ENCODE measurements at places on chromosomes 6 and 20.
A peak's percentile ranks its signal among the peaks of the same experiment; 100 is the strongest.

GRCh38 chr6:99185525-99185924 is 163.9 kb downstream of the FAXC start:
- DNase-seq: no peak

- DNase-seq: peak; percentile 41
Observed at GRCh38 chr6:43383021-43383667, 13.7 kb upstream of the ZNF318 start.

DNA sequence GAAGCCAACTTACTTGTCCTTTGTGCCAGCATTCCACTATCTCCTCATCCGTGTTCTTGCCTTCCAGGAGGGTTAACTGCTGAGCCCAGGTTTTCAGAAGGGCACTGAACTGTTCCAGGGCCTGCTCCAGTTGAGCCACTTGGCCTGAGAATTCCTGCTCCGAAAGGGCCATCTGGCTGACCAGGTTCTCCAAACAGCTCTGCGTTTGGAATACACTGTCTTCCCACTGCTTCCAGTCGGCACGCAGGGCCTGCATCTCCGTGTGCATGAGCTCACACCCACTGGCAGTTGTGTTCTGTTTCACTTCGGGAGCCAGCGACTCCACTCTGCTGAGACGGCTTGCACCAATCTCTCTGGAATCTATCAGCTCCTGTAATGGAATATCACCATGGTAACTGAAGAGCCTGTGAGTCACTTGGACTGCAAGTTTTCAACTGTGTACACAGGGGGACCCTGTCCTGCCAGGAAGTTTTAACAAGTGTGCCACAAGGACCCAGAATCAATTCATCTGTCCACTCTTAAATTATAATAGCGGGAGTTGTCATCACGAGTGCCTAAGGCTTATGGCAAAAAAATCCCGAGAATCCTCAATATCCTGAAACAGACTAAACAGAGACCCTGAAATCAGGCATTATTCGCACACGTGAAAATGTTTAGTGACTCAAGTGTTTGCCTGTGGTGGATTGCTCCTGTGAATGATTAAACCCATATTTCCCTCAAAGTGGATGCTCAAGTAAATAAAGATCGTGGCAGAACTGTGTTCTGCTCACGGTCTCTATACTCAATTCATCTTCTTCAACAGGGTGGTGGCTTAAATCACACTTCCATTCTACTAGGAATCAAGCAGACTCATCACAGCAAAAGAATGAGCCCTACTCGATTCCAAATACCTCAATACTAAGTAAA is 255.9 kb downstream of the SYNE1 start:
- peak; percentile 88 for DNase-seq

GRCh38 chr6:129641344-129641743 is 68.6 kb downstream of the ARHGAP18 start:
- no peak for DNase-seq

DNA sequence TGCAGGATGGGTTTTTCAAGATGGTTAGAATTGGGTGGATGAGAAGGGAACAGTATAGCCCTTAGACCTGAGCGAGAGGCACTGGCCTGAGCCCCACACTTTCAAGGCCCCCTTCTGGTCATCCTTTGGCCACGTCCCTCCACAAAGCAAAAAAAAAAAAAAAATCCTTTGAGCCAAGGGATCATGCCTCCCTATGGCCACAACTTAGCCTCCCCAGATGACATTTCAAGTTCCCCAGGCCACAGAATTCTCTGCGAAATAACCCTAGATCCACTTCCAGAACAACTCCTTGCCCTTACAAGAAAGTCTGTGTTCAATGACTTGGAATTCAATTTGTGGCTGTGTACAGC is 30.4 kb downstream of the ELOVL2 start:
- DNase-seq: no peak

- DNase-seq: no peak
Observed at GRCh38 chr6:155272353-155273232, 8.8 kb downstream of the CLDN20 start.

DNA sequence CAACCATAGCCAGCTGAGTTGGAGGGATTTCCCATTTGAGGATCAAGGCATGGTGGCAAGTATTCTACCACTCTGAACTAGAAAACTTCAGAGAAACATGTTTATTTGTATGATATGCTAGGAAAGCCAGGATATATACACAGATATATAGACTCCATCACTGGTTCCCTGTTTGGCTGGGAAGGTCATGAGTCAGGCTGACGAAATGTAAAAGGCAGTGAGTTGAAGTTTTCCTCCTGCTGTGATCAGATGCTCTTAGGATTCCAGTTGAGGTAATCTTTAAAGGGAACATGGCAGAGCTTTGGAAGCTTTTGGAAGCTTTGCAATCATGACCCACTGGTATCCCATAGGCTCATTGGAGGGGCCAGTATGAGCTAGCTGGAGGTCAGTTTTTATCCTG is 1369.1 kb downstream of the EPHA7 start:
- no peak for DNase-seq

DNA sequence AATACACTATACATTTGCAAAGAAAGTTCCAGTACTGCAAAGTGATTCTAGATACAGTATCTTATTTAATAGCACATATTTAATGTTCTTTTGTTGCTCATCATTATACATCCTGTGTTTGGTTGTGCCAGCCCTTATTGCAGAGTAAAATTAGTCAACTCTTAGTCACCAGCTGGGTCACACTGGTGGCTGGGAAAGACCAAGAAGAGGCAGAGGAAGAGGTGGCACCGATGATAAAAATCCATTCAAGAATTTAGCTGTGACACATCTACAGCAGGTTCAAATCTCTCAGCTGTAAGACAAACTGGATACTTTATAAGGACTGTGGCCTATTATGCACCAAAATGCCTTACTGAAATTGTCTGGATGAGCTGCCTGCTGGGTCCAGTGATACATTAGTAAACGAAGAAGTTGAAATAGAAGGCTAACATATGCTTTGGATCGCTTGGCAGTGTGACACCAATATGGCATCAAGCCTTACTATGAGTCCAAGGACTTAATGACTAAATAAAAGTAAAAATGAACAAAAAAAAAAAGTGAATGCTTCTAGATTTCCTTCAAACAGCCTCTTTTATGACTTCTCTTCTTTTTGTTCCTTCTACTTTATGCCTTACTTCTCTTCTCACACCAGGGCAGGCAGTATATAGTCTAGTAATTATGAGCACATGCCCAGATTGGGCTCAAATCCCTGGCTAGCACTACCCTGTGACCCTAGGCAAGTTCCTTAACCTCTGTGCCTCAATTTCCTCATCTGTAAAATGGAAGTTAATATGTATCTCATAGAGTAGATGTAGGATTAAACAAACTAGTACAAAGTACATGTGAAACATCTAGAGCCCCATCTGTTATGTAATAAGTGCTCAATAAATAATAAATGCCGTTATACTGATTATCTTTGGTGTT is 29.4 kb upstream of the RNF8 start:
- DNase-seq: no peak

GRCh38 chr20:933029-933428 is 16.9 kb upstream of the ANGPT4 start:
- DNase-seq: no peak

DNA sequence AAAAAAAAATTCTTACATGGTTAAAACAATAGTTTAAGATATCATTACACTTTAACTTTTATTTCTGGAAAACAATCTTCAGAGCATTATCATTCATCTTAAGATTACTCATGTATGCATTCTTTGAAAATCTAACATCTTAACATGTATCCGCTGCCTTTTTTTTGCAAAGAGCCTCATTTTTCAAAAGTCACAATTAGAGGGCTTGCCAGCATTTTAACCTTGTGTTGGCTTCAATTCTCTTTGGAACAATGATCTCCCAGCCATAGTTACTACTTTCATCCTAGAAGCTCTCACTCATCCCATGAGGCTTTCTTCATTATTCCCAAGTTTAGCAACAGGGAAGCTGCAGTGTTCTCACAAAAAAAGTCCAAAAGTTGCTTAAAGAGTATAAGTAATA is 330.8 kb downstream of the BCKDHB start:
- no peak for DNase-seq

- no peak for DNase-seq
Observed at GRCh38 chr20:22453244-22454080, 130.9 kb downstream of the FOXA2 start.

DNA sequence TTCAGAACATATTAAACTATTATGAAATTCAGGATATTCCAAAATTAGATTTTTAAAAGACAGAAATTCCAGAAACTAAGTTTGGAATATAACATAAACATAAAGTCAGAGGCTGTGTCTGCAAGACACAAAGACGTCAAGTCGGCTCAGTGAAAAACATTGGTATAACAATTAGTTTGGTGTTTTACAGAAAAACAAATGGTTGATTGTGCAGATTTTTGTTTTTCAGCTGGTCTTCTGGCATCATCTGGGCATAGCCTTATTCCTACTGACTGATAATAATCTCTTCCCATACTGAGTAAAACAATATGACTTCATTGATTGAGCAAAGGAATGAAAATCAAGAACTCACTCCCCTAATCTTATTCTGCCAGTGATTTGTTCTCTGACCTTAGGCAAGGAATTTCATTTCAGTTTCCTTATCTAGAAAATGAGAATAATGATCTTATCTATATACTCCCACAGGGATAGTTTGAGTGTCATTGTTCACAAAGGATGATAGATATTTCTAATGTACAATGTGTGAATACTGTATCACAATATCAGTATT is 84.3 kb downstream of the FRK start:
- no peak for DNase-seq

- no peak for DNase-seq
Observed at GRCh38 chr6:21116736-21117135, 476.8 kb upstream of the SOX4 start.

- DNase-seq: no peak
Observed at GRCh38 chr20:46791722-46792416, 82.4 kb downstream of the SLC2A10 start.

DNA sequence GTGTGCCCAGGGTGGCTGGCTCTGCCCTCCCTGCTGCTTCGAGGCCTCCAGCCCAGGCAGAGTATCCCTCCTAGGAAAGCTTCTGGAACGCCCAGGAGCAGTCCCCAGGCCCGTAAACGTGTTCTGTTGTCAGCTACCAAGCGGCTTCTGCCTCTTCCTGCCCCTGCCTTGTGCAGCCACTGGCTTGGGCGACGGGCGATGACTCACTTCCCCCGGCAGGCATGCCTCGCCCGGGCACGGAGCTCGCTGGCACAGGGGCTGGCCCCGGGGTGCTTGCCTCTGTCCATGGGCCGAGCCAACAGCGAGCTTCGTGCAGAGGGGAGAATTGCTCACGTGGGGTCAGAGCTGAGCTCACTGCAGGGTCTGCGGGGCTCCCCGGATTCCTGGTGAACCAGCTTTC is 86.7 kb upstream of the THBS2 start:
- DNase-seq: no peak

DNA sequence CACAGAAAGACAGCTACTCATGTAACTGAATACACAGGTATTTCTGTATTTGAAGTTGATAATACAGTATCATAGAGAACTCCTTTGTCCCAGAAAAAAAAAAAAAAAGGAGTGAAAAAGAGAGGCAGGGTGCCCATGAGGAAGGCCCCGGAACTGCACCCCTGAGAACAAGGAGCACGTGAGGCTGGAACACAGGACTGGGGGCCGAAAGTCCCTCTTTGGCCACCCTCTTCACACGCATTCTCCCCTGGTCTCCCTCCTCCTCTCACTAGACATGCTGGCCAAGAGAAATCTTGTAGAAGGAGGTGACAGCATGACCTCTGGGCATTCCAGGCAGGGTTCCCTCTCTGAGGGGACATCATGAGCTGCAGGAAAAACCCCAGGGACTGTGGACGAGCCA is 62.7 kb upstream of the TRAF3IP2 start:
- DNase-seq: no peak

GRCh38 chr6:125808060-125808459 is 17.3 kb downstream of the NCOA7 start:
- DNase-seq: no peak

DNA sequence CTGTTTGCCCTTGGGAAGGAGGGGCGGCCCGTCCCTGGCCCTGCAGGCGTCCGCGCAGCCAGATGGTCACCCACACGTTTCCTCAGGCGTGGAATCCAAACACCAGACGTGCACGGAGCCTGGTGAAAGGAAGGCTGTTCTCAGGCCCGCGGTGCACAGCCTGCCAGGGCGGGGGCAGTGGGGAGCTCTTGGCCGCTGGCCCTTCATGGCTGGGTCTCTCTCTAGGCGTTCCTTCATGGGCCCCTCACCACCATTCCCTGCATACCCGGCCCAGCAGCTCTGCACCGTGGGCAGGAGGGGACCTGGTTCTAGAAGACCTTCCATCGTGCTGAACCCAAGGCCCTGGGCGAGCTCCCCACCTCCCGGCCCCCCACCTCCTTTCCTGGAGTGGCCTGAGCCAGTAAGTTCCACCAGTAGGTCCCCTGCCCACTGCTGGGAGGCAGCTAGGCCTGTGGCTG is 30.4 kb upstream of the SMOC2 start:
- DNase-seq: no peak

GRCh38 chr6:71107911-71108420 is 151.1 kb upstream of the B3GAT2 start:
- DNase-seq: peak; percentile 18

- no peak for DNase-seq
Observed at GRCh38 chr6:5401845-5402738, 140.8 kb downstream of the FARS2 start.

- DNase-seq: no peak
Observed at GRCh38 chr6:161835500-161836215, 561.8 kb upstream of the AGPAT4 start.

DNA sequence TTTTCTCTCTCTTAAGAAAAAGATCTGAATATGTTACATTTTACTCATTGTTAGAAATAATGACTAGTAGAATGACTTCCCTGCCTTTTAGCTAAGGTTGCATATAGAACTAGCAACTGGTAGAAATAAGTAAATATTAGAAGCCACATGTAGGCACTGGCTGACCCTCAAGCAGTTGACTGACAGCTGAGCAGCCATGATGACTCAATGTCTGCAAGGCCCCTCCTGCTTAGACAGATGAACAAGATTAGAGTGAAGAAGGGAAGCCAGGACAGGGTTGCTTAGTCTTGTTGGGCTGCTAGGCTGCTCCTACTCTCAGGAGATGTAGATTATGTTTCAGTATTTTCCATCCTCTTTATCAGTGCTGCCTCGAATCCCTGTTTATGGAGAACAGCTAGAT is 6.5 kb downstream of the MEP1A start:
- DNase-seq: no peak

GRCh38 chr6:47245745-47246371 is 63.8 kb downstream of the TNFRSF21 start:
- no peak for DNase-seq

DNA sequence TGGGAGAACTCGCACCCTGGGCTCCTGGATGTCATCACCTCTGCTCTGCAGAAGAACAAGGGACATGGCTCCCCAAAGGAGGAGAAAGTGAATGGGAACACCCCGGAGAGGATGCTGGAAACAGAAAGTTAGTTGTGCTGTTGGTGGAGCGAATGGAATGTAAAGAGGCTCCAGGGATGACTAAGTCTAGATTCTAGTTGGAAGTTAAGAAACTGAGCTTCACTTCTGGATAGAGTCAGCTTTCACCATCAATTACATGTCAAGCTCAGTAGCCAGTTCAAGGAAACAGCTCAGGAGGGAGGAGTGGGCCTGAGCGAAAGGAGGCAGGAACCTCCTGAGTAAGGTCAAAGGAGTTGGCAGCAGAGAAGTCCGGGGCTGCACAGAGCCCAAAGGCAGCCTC is 132.1 kb upstream of the ARID1B start:
- DNase-seq: no peak

GRCh38 chr6:166611631-166612030 is 15.4 kb downstream of the RPS6KA2 start:
- DNase-seq: no peak

Data from AG04450 (cell line).